ENCODE measurements at places on chromosomes 12 and 14.

- DNase-seq = no peak
Observed at GRCh38 chr12:127655691-127656090, 611.3 kb upstream of the TMEM132C start.

DNA sequence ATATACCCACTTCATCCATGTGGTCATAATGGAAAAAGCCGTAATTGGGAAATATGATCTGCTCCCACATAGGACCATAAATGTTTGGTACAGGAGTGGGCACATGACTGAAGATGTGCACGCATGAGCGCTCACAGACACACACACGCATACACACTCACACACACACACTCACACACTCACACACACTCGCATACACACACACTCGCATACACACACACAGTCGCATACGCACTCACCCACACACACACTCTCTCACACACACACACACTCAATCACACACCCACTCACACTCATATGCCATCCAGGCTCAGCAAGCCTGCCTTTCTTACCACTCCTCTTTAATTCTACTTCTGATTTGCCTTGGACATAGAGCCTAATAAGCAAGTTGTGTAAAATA is 45.6 kb upstream of the EGLN3 start:
- no peak for DNase-seq

GRCh38 chr14:103563226-103563620 is 463 bp downstream of the COA8 start:
- DNase-seq = no peak

DNA sequence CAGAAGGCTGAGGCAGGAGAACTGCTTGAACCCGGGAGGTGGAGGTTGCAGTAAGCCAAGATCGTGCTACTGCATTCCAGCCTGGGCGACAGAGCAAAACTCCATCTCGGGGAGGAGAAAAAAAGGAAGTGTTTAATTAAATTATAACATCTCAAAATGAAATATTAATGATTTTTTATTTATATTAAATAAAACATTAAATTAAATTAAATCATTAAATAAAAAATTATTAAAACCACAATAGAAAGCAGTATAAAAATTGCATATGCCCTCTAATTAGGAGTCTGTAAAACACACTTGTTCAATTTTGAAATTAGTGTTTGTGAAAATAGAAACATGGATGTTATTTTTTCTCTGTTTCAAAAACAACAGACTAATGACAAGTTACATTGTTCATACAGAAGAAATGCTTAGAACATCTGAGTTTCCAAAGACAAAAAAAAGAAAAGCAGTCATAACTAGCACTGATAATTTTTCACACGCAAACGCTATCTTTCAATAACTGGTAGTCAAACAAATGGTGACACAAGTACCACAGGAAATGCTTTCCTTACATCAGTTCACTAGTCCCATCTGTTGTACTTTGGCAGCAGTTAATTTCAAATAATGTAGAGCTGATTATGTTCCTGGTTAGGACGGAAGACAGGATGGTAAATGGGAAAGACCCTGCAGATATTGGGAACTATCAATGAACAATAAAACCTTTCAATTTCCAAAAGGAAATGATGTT is 54.9 kb downstream of the HECTD4 start:
- no peak for DNase-seq

Data from HL-60 (cell line).